ENCODE measurements at places on chromosomes 6 and 20.
A peak's percentile ranks its signal among the peaks of the same experiment; 100 is the strongest.

DNA sequence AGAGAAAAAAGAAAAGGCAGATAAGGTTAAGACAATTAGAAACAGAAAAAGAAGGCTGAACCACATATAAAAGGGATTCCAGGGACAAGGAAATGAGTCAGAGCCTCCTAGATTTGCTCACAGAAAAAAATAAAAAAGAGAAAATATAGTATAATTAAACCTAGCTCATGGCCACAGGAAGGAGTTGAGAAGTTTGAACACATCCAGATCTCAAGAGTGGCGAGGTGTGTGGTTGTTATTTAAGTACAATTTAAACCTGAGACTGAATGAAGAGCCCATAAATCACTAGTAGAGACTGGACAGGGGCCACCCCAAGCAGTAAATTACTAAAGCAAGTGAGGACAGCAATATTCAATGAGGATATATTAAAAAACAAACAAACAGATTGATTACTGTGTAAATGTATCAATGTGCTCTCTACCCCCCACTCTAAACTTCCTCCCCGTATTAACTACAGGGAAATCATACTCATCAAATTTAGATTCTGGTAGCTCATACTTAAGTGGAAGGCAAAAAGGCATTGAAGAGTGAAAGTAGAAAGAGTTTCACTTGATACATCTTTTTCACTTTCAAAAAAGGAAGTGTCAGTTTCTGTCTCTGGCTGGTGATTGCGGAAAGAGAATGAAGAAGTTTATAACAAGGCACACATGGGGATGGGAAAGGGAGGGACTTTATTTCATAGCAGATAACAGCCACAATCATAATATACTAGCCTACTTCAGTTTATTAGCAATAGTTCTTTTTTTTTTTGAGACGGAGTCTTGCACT, 49.3 kb upstream of the SCAF8 start:
- DNase-seq: no peak

DNA sequence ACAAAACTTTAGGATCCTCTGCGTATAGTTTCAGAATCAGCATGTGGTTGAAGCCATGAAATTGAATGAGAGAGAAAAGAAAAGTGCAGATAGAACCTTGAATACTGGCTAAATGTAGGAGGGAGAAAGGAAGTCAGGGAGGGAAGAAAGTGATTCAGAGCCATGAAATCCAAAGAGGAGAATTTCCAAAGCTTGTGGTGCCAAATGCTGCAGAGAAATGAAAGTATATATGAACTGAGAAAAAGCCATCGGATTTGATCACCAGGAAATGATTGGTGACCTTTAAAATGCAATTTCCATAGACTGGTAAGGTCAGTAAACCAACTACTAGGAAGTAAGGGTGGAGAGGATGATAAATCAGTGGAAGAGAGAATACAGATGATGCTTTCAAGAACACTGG, 142.3 kb downstream of the TFAP2A start:
- no peak for DNase-seq

DNA sequence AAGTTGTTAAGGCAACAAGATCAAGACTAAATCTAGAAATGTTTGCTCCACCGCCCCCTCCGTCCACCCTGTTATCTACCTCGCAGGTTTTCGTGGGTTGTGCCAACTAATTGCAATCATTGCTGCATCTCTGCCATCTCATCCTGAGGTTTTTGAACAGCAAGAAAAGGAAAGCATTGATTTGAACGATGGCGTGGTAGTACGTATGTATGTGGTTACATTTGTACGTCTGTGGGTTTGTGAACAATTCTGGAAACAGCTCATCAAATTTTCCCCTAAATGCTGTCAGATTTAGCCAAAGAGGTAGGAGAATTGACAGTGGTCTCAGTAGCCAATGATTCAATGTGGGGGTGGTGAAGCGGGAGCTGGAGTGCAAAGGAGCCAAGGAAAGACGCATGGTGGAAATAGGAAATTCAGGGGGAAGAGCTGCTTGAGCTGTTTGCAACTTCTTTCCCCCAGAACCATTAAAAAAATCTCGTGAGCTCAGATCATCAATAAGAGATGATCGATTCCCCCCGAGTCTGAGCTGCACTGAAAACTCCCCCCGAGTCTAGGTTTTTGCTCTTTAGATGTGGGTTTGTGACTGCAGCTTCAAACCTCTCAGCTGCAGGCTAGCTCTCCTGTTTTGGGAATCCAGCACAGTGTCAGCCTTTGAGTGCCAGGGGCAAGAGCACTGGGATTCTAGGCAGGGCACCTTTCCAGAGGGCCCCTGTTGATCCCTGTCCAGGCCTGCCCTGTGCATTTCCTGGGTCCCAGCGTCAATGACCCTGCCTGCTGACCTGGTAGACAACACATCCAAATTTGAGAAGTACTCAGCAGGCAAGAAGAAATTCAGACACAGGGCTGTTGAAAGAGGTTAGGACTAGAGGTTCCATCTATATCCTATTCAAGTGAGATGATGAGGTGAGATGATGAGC, 72.6 kb upstream of the LY86 start:
- DNase-seq: no peak

- no peak for DNase-seq
Measured at GRCh38 chr20:4153251-4153650, 137.9 kb upstream of the RNF24 start.

GRCh38 chr6:125780540-125781313, 10.0 kb upstream of the NCOA7 start:
- DNase-seq: peak; percentile 83

GRCh38 chr20:46022411-46023147, 6.4 kb upstream of the SLC12A5 start:
- DNase-seq: peak; percentile 35

GRCh38 chr6:121395736-121396135, 39.7 kb upstream of the GJA1 start:
- no peak for DNase-seq

- no peak for DNase-seq
Measured at GRCh38 chr6:102390541-102390940, 997.0 kb downstream of the GRIK2 start.

GRCh38 chr6:89145091-89145955, 532 bp upstream of the PM20D2 start:
- DNase-seq: peak; percentile 82

DNA sequence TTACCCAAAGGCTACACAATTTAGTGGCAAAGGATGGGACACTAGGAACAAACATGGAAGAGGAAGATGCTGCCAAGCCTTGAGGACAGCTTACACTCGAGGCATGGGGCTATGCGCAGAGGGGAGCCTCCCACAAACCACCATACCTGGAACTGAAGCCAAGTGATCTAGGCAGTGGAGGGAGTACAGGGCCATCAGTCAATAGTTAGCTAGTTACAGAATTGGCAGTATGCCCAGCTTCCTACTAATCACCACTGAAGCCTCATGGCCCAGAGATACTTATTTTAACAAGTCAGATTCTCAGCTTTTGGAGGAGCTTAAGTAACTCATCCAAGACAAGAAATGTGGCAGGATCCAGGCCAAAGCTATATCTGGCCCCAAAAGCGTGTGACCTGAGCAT, 226.6 kb upstream of the MOCS1 start:
- DNase-seq: peak; percentile 13

- no peak for DNase-seq
Measured at GRCh38 chr6:137490961-137491360, 3.2 kb downstream of the OLIG3 start.

- DNase-seq: no peak
Measured at GRCh38 chr20:61989741-61990140, 75.9 kb downstream of the TAF4 start.

DNA sequence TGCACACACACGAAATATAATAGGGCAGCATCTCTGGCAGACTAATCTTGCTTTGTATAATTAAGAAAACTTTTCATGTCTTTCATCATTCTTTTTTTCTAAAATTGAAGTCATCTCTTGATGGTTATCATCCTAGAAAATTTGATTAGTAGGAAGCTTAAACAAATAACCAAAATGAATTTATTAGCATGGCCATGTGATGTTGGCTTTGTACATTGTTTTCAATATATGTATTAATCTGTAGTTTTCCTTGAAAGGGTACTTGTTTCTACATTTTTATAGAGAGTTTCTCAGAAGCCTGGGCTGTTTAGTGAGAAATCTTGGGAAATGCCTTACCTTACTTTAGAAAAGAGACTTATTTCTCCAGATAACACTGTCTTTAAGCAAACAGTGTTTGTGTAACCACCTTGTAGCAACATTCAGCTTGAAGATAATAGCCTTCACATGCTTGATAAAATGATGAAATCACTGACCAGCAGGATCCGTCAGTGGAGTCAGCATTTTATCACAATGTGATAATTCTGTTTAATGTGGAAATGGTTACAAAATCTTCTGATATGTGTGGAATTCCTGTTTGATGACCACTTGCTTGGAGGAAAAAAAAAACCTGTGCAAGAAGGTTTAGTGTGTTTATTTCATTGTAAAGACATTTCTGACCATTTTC, 147.8 kb downstream of the MACROD2 start:
- DNase-seq: no peak

Data from brain (organoid and tissue), 16 donors.